Kidney (tissue), 22 donors: ENCODE measurements at places on chromosomes 12 and 14. TPM values are rescaled to one million over a fixed set of nuclear protein-coding genes. Genes with fewer than 3 reads are reported as not detected.

DNA sequence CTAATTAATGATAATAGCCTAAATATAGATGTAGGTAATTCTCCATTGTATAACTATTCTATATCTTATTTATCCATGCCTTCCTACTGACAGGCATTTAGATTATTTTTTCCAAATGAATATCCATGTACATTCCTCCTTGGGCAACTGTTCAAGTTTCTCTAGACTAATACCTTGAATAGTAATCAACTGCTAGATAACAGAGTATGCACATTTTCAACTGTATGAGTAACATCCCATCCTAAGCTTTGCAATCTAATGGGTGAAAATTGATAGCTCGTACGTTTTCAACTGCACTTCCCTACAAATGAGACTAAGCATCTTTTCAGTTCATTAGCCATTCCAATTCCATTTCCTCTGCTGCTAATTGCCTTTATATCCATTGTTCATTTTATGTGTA is 37.0 kb downstream of the YAF2 start:
- DNase-seq = no peak

GRCh38 chr12:54740882-54741281 is 92.7 kb upstream of the DCD start:
- DNase-seq = no peak

GRCh38 chr12:43285159-43285598 is 266.8 kb downstream of the ADAMTS20 start:
- DNase-seq = no peak

GRCh38 chr12:37565112-37565511 is 751.5 kb upstream of the ALG10B start:
- DNase-seq = no peak

- DNase-seq = no peak
These were observed 97.2 kb upstream of the KRAS start for GRCh38 chr12:25347716-25348592.

- no peak for DNase-seq
These were observed 12.4 kb downstream of the CABP1 start for GRCh38 chr12:120652656-120653435.

- peak; percentile 37 for DNase-seq
These were observed 236.1 kb upstream of the NPAS3 start for GRCh38 chr14:32702562-32702961.

GRCh38 chr14:81068176-81068782 is 112.9 kb downstream of the TSHR start:
- no peak for DNase-seq

GCH1 gene
- polyA plus RNA-seq = 12.3 TPM

BBOF1 gene
- 7.6 TPM for polyA plus RNA-seq

VWF gene
- 9.6 TPM for polyA plus RNA-seq
